Adipocyte (in vitro differentiated cells): ENCODE measurements at places on chromosomes 1 and 21.

DNA sequence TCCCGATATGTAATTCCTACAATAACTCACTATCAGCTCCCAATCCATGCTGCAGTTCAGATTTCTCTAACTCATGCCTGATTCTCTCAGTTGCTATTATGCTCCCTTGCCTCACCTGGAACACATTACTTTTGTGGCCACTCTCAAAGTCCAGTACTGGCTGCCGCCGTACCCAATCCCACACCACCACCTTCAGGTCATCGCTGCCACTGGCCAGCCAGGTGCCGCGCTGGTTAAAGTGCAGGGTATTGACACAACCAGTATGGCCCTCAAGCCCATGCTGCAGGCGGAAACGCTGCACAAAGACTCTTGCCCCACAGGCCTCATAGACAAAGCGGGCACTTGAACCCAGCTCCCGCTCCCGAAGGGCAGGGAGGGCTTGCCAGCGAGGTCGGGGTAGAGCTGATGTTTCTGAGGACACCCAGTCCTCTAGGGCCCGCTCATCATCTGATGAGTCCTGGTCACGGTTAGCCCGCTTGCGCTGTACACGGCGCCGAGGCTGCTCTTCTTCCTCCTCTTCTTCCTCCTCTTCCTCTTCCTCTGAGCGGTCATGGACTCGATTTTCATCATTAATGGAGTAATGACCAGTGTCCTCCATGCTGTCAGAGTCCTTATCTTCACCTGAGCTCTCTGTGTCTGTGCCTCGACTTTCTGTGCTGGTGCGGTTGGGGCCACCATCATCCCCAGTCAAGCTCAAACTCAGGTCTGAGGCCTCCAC is 22.6 kb downstream of the DCAF8 start:
- DNase-seq = no peak

DNA sequence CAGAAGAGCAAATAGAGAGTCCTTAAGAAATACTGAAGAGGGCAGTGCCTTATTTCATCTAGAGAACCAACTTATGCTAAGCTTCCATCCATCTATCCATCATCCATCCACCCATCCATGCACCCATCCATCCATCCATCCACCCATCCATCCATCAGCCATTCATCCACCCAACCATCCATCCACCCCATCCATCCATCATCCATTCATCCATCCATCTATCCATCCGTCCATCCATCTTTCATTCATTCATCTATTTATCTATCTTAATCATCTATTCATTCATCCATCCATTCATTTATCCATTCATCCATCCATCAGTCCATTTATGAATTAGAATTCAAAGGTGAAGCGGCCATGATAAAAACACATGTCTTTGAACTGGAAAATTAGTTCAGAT is 171.5 kb upstream of the FMN2 start:
- no peak for DNase-seq

GRCh38 chr1:98660940-98661543 is 479 bp upstream of the SNX7 start:
- DNase-seq = peak; percentile 43

GRCh38 chr21:42149656-42150473 is 69.1 kb upstream of the ABCG1 start:
- DNase-seq = no peak

- DNase-seq = peak; percentile 59
These were observed 29.4 kb upstream of the RBM15 start for GRCh38 chr1:110309767-110310166.

DNA sequence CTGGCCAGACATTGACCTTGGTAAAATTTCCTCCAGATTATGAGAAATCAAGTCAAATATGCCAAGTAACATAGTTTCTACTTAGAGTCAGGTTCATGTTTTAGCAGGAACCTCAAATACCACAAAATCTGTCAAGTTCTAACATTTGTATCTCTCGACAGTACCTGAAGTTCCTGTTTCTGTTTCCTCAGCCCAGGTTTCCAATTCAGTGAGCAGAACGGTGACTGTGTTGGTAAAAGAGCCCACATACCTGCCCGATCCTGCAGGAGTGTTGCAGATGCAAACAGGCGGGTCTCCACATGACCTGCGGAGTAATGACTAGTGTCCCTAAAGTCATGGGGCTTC is 57.9 kb upstream of the LGALS8 start:
- no peak for DNase-seq

DNA sequence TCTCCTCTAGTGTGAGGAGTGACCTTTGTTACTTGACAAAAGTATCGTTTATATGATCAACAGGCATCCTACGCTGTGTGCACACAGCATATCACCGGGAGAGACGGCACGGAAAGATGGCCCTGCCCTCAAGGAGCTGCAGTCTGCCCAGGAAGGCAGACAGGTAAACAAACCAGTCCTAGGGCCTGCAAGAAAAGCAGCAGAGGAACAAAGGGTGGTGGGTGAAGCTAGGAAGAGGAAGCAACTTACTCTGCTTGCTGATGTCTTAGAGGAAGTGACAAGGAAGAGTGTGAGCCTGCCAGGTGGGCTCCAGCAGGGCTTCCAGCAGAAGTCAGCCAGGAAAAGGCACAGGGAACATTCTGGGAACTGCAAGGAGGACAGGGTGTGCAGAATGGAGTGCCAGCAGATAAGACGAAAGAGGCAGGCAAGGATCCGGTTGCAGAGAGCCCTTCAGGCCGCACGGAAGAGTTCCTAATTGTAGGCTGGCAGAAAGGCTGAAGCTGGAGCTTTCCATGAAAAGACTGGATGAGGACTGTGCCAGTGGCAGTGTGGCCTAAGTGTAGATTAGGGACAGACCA is 106.7 kb downstream of the SLC45A1 start:
- DNase-seq = no peak

- DNase-seq = peak; percentile 51
These were observed 131.0 kb downstream of the TGFBR3 start for GRCh38 chr1:91754816-91755580.

DNA sequence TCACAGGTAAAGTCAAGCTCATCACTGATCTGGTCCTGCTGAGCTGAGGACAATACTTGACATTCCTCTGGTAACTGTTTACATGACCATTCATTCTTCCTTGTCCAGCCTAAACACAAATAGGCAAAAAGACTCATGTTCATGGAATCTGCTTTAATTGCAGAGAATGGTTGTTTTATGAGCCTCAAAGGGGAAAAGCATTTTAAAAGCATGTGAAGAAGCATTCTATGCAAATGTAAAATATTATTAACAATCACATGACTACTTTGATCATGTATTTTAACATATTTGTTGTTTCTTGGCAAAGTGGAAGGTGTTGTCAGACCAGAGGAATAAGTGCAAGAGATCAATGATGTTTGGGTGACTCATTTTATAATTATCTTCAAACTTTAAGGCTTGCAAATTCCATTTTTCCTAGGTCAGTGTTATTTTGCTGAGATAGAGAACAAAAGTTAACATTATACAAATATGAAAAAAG is 133.7 kb downstream of the RUNX1 start:
- DNase-seq = peak; percentile 62

- no peak for DNase-seq
These were observed 49.2 kb upstream of the ATP5PO start for GRCh38 chr21:33964706-33965325.

DNA sequence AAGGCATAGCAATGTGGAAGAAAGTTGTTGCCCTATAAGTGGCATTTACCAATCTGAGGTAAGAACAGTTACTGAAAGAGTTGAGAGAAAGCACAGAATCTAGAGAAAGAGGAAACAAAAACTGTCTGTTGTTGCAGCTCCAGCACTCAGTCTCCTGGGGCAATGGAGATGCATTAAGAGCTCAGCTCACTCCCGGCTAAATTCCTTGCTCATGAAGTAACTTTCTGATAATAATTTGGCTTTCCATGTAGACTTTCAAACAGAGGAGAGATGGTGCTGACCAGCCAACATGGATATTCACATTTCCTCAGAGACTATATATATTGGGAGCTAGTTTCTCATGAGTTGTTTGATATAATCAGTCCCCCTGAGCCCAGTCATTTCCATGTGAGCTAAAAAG is 135.3 kb downstream of the GDAP2 start:
- peak; percentile 60 for DNase-seq

DNA sequence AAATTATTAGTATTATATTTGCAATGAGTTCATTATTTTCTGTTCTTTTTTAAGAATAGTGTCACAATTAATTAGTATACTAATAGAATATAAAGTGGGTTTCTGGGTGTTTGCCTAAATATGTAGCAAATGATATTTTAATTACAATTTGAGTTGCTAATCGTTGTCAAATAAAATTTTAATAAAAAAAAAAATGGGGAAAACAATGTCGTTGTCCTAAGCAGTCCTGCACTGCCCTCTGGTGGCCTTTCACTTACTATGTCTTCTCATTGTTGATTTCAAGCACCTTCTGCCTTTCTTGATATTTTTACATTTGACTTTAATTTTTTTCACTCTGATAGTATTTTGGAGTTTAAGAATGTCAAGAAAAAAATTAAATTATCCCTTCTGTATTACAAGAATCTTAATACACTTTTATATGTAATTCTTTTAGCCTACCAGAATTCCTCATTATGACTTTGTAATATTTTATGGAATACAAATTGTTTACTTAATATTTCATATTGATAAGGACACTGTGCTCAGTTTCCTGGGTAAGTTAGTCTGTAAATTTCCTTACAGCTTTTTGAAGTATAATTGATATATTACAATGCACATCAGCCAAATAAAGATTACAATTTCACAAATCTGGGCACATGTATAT is 104.5 kb upstream of the FMN2 start:
- peak; percentile 81 for DNase-seq

GRCh38 chr1:53811414-53811851 is 26.7 kb downstream of the NDC1 start:
- DNase-seq = no peak

- no peak for DNase-seq
These were observed 1.4 kb downstream of the LHX4 start for GRCh38 chr1:180231506-180231921.

GRCh38 chr1:58310881-58311280 is 235.6 kb downstream of the OMA1 start:
- DNase-seq = no peak

- DNase-seq = no peak
These were observed 321.5 kb downstream of the NPHP4 start for GRCh38 chr1:5670590-5671350.

DNA sequence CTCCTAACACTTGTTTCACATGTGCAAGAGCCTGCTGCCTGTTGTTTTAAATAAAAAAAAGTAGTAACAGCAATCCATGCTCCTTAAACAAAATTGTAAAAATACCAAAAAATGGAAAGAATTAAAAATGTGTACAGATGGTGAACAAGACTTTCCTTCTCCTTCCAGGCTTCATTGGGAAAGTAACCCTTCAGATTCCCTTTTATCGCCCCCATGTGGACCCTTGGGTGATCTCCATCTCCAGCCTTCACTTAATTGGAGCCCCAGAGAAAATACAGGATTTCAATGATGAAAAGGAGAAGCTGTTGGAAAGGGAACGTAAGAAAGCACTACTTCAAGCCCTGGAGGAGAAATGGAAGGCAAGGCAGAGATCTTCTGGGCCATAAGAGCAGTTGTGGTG is 14.2 kb downstream of the VPS13D start:
- DNase-seq = no peak

DNA sequence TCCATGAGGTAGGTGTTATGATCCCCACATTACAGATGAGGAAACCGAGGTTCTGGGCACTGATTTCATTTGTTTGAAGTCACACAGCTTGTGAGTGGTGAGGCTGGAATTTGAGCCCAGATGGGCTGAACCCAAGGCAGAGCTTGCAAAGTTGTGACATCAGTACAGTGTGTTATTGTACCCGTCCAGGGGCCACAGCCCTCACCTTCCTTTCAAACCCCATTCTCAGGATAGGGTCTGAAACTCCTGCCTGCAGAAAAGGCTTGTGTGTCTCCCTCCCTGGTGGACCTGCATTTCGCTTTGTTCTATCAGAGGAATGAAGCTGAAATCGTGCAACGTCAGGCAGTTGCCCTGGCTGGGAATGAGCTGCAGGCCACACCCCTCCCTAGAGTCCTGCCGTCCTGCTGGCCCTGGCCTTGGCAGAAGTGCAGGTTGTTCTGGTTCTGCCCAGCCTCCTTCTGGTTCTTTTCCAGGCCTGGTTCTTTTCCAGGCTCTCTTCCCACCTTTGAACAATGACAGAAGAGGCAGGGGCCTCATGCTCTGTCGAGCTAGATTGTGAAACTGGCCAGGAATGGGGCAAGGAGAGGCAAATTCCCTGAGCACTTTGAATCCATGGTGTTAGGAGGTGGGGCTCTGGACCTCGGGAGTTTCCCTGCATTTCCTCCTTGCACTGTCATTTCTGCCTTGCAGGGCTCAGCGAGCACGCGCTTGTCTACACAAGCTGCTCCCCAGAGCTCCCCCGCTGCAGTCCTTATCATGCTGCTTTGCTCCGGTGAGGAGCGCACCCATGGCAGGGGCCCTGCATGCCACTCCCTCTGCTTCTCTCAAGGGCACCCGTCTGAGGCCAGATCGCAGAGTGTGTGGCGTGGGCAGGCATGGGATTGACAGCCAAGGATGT is 8.2 kb upstream of the MYOM3 start:
- DNase-seq = peak; percentile 29

DNA sequence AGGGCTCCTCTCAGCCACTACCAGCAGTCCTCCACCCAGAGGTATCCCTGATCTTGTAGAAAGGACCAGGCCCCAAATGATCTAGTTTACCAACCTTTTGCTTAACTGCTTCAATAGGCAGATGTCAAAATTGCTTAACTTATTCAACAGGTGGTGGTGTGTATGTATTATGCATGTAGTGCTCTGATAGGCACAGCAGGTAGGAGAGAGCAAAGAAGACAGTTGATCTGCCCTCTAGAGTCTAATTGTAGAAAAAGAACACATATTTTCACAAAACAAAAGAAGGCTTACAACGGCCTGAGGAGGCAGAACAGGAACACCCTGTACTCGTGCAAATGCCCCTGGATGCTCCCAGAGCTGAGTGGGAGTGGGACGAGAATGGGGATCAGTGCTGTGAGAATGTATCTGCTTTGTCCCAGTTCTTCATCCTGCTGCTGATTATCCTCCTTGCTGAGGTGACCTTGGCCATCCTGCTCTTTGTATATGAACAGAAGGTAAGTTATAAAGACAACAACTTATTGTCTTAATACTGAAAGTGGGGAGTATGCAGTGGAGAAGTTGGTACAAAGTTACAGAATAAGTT is 21.1 kb downstream of the CD53 start:
- DNase-seq = no peak

GRCh38 chr21:33196941-33197374 is 32.8 kb upstream of the IFNAR2 start:
- DNase-seq = peak; percentile 89

- peak; percentile 89 for DNase-seq
These were observed 37.0 kb downstream of the NUAK2 start for GRCh38 chr1:205284420-205285144.

DNA sequence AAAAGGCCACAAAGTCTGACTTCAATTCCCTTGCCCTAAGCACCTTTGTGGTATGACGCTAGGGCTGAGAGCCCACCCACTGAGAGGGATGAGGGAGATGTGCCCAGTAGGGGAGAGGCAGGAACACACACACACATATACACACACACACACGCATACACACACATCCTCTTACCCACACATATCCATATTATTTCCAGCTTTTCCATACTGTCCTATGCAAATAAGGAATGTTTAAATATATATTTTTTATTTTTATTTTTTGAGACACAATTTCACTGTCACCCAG is 3.0 kb downstream of the RAB25 start:
- no peak for DNase-seq
